ENCODE measurements at places on chromosomes 4 and X.

GRCh38 chr4:7906171-7906701, 33.4 kb downstream of the AFAP1 start:
- peaks cover 3% of the 10 kb centered on the region for H3K36me3 ChIP-seq
- H3K4me1 ChIP-seq, result peaks cover 24% of the 10 kb centered on the region
- no peak overlapping the region for H3K27ac ChIP-seq
- DNase-seq, result no peak

GRCh38 chrX:110338935-110339334, 19.7 kb upstream of the RTL9 start:
- H3K4me1 ChIP-seq, result no peaks in the 10 kb centered on the region
- H3K27ac ChIP-seq, result no peak overlapping the region
- no peaks in the 10 kb centered on the region for H3K27me3 ChIP-seq
- H3K36me3 ChIP-seq, result no peaks in the 10 kb centered on the region
- DNase-seq, result no peak

- no peaks in the 10 kb centered on the region for H3K27me3 ChIP-seq
- H3K36me3 ChIP-seq, result peaks cover 38% of the 10 kb centered on the region
- H3K4me1 ChIP-seq, result peaks cover 33% of the 10 kb centered on the region
- DNase-seq, result no peak
These were observed 11.3 kb downstream of the SNX12 start for GRCh38 chrX:71056867-71057266.

DNA sequence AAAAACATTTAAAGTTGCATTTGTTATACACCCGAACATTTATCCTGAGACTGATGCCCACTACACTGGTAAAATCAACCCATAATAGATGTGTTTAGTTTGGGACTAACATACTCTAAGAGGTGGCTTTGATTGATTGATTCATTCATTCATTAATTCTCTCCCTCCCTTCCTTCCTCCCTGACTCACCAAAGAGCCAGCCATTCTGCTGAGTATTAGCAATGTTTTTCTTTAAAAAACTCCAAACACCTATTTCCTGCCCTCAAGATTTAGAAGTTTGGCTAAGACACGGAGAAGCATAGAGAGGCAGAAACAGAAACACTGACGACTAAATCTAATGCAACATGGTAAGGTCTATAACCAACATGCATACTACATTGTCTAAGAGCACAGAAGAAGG, 88.9 kb downstream of the RASL11B start:
- no peak overlapping the region for H3K27ac ChIP-seq
- H3K4me1 ChIP-seq, result no peaks in the 10 kb centered on the region
- H3K36me3 ChIP-seq, result no peaks in the 10 kb centered on the region
- H3K27me3 ChIP-seq, result no peaks in the 10 kb centered on the region
- H3K4me3 ChIP-seq, result no peak overlapping the region

GRCh38 chr4:38860788-38861424, 4.3 kb upstream of the TLR6 start:
- peaks cover 41% of the 10 kb centered on the region for H3K4me1 ChIP-seq
- DNase-seq, result peak; percentile 89
- no peaks in the 10 kb centered on the region for H3K36me3 ChIP-seq
- no peak overlapping the region for H3K4me3 ChIP-seq

- no peaks in the 10 kb centered on the region for H3K36me3 ChIP-seq
- H3K4me1 ChIP-seq, result no peaks in the 10 kb centered on the region
- no peak overlapping the region for H3K27ac ChIP-seq
- no peaks in the 10 kb centered on the region for H3K27me3 ChIP-seq
These were observed 250.4 kb downstream of the PTTG2 start for GRCh38 chr4:38210396-38211114.

DNA sequence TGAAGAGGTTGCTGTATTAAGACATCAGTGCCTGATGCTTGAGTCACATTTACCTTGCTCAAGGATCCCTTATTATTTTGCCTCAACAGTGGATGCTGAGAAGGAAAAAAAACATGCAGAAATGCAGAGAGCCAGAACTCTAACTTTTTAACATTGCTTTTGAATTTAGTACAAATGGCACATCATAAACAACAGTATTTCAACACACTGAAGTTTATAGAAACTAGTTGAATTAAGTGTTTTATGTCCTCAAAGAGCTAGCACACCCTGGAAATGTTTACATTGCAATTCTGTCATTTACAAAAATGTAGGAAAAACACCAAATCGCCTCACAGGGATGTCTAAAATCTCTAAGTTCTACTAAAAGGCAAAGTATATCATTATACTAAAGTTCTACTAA, 69.5 kb upstream of the BLTP1 start:
- no peak overlapping the region for H3K27ac ChIP-seq
- H3K27me3 ChIP-seq, result peaks cover 9% of the 10 kb centered on the region
- H3K4me3 ChIP-seq, result no peak overlapping the region
- H3K36me3 ChIP-seq, result no peaks in the 10 kb centered on the region
- no peaks in the 10 kb centered on the region for H3K4me1 ChIP-seq

DNA sequence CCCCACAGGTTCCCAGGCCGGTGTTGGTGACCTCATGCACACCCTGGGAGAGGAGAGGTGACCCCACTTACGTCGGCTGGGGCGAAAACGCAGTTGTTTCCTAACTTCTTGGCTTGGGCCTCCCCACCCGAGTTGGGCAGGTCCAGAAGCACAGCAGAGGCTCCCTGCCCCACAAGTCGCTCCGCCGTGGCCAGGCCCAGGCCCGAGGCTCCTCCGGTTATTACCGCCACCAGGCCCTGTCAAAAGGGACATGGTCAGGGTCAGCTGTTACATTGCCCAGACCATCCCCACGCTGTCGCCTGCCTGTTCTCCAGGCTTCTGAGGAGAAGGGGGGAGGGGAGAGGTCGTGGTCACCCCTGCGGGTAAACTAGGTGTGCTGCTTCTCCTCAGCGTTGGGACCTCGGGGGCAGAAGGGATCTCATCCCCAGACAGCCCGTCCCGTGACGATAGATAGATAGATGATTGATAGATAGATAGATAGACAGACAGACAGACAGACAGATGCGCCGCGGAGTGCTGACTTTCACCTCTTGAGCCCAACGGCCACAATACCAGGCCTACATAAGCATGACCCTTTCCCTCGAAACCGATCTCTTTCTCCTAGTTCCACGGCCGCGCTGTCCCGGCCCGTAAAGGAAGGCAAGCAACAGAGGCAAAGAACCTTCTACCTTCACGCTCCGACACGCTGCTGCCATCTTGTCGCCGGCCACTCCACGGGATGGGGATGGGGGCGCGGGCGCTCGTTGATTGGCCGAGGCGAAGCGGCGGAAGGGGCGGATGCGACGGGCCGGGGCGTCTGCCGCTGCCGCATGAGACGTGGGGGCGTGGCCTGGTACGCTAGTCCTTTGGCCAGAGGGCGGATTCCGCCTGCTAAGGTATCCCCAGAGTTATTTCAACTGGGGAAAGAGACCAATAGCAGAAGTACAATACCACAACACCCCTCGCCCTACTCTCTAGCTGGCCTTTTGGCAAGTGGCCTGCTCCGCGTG, at the start of gene HSD17B10:
HSD17B10 (minus strand) TSS at position 720 of the 989 bp plus-strand sequence; CDS start at position 695, 25 bp downstream.
- H3K36me3 ChIP-seq, result peaks cover 27% of the 10 kb centered on the region
- peak within 1 kb of the TSS; percentile 93 for H3K27ac ChIP-seq
- peak within 1 kb of the TSS; percentile 98 for H3K4me3 ChIP-seq
- peaks cover 22% of the 10 kb centered on the region for H3K4me1 ChIP-seq
- peak; percentile 96 for DNase-seq

- no peaks in the 10 kb centered on the region for H3K36me3 ChIP-seq
- H3K4me1 ChIP-seq, result no peaks in the 10 kb centered on the region
- no peaks in the 10 kb centered on the region for H3K27me3 ChIP-seq
- H3K4me3 ChIP-seq, result no peak overlapping the region
- DNase-seq, result no peak
These were observed 50.6 kb upstream of the TENM3 start for GRCh38 chr4:182192511-182193181.

DNA sequence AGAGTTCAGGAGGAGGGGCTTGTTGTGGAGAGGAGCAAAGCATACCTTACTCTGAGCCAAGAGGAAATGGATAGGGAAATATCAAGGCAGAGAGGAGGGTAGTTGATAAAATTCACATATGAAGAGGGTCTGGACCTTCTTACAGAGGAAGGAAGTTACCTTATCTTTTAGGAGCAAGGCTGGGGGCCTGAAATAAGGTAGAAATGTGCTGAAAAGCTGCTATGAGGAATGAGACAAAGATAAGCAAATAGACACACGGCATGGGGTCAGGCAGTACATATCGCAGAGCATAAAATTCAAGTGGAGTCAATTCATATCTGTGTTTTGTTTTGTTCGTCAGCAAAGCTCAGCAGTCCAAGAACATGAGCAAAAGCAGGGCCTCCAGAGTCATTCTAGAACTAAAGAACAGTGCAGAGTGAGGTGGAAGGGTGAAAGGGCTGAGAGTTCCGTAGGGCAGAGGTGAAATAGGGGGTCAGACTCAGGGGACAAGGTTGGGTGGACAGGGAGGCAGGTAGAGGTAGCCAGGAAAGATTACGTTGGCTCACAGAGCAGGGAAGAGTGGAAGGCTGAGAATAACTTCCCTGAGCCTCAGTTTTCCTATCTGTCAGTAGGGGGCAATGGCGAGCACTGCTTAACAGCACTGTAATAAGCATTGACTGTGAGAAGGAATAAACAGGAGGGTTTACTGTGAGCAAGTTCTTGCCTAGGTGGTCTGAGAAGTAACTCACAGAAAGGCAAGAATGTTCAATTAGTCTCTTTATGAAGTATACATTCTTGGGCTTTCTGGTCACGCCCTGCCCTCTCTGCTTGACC, 9.2 kb downstream of the VSIG4 start:
- H3K27ac ChIP-seq, result no peak overlapping the region
- H3K4me1 ChIP-seq, result peaks cover 8% of the 10 kb centered on the region
- no peaks in the 10 kb centered on the region for H3K36me3 ChIP-seq
- DNase-seq, result peak; percentile 71
- H3K27me3 ChIP-seq, result no peaks in the 10 kb centered on the region

GRCh38 chrX:113594123-113594841, 753.7 kb upstream of the AMOT start:
- H3K36me3 ChIP-seq, result no peaks in the 10 kb centered on the region
- DNase-seq, result no peak
- no peak overlapping the region for H3K27ac ChIP-seq
- no peaks in the 10 kb centered on the region for H3K27me3 ChIP-seq
- no peak overlapping the region for H3K4me3 ChIP-seq

GRCh38 chr4:78432896-78433295, 118.7 kb upstream of the ANXA3 start:
- no peak for DNase-seq
- H3K36me3 ChIP-seq, result no peaks in the 10 kb centered on the region
- H3K27me3 ChIP-seq, result peaks cover 12% of the 10 kb centered on the region

GRCh38 chr4:24774452-24774851, 20.9 kb upstream of the SOD3 start:
- H3K4me1 ChIP-seq, result peaks cover 6% of the 10 kb centered on the region
- H3K27ac ChIP-seq, result no peak overlapping the region
- H3K27me3 ChIP-seq, result no peaks in the 10 kb centered on the region
- no peak for DNase-seq

GRCh38 chrX:97045470-97045869, 161.8 kb downstream of the RPA4 start:
- H3K4me1 ChIP-seq, result no peaks in the 10 kb centered on the region
- no peaks in the 10 kb centered on the region for H3K36me3 ChIP-seq
- no peak for DNase-seq
- no peak overlapping the region for H3K27ac ChIP-seq
- no peaks in the 10 kb centered on the region for H3K27me3 ChIP-seq
- H3K4me3 ChIP-seq, result no peak overlapping the region

DNA sequence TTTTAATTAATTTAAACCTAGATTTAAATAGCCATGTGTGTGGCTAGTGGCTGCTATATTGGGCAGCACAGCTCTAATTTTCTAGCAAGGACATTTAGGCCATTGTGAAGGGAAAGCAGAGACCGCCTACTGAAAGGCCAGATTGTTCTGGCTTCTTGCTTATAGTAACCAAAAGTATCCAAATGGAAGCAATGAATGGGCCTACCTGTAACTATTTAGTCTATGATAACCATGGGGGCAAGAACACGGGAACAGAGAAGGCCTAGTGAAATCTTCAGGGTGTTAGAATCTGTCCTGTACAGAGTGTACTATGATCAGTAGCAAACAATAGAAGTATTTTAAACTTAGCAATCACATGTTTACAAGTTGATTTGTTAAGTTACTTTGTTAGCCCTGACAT, 16.5 kb upstream of the HPRT1 start:
- peaks cover 12% of the 10 kb centered on the region for H3K36me3 ChIP-seq
- no peaks in the 10 kb centered on the region for H3K27me3 ChIP-seq
- no peak for DNase-seq
- H3K4me1 ChIP-seq, result peaks cover 7% of the 10 kb centered on the region
- no peak overlapping the region for H3K4me3 ChIP-seq
- H3K27ac ChIP-seq, result no peak overlapping the region

- peak overlapping the region; percentile 95 for H3K27ac ChIP-seq
- peak overlapping the region; percentile 89 for H3K4me3 ChIP-seq
- no peak for DNase-seq
These were observed 968 bp downstream of the GPRIN3 start for GRCh38 chr4:89306486-89307177.

DNA sequence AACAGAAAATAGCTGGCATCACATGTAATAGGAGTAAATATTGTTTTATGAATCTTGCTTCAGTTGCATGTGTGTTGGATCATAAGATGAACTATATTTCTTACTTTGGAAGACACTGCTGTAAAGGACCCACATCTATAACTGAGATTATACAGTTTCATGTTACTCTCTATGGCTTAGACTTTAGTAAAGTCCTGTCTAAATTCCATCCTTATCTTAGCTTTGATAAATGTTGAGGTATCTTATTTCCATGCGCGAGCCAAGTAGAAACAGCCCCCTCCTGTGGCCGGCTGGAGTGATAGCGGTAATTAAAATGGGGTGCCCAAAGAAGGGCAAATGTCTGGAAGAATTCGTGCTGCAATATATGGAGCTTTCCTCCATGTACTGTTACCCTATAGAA, 43.0 kb downstream of the CCDC158 start:
- no peak overlapping the region for H3K27ac ChIP-seq
- peak; percentile 79 for DNase-seq
- peaks cover 10% of the 10 kb centered on the region for H3K27me3 ChIP-seq
- H3K36me3 ChIP-seq, result no peaks in the 10 kb centered on the region
- no peaks in the 10 kb centered on the region for H3K4me1 ChIP-seq

DNA sequence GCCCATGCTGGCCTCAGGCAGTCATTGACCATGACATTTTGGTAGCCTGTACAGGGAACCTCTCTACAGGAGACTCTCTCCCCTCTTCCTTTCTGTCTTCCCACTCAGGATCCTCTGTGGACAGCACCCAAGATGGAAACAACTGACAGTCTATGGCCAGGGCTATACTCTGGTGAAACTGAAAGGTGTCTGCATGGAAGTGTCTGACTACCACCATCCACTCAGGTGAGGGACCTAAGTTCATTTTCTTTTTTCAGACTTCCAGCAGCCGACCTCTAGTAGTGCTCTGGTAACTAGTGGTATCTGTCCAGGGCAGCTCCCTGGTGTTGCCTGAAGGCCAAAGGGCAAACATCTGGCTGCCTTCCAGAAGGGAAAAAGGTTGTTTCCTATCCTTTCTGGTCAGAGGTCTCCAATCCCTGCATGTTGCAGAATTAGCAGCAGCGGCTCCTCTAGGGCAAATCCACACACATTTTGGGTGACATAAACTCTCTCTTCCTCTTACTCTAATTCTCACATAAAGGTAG, 804.5 kb downstream of the C4orf33 start:
- no peaks in the 10 kb centered on the region for H3K27me3 ChIP-seq
- no peaks in the 10 kb centered on the region for H3K4me1 ChIP-seq
- no peak for DNase-seq
- no peak overlapping the region for H3K4me3 ChIP-seq
- H3K27ac ChIP-seq, result no peak overlapping the region

GRCh38 chrX:16320765-16321355, 153.6 kb downstream of the MAGEB17 start:
- H3K27me3 ChIP-seq, result no peaks in the 10 kb centered on the region
- H3K4me1 ChIP-seq, result no peaks in the 10 kb centered on the region
- H3K36me3 ChIP-seq, result no peaks in the 10 kb centered on the region
- H3K4me3 ChIP-seq, result no peak overlapping the region
